ENCODE measurements at places on chromosomes 3 and 15. TPM values are rescaled to one million over a fixed set of nuclear protein-coding genes. Genes with fewer than 3 reads are reported as not detected.

- DNase-seq: no peak
- no peaks in the 10 kb centered on the region for H3K27me3 ChIP-seq
- no peak overlapping the region for H3K4me3 ChIP-seq
- H3K27ac ChIP-seq: no peak overlapping the region
- H3K4me1 ChIP-seq: peaks cover 6% of the 10 kb centered on the region
Measured at GRCh38 chr15:62895905-62896316, 146.6 kb upstream of the TPM1 start.

ANKRD63 gene
- total RNA-seq: not detected

- peaks cover 24% of the 10 kb centered on the region for H3K4me1 ChIP-seq
- no peaks in the 10 kb centered on the region for H3K36me3 ChIP-seq
- H3K27me3 ChIP-seq: no peaks in the 10 kb centered on the region
- no peak overlapping the region for H3K27ac ChIP-seq
- no peak for DNase-seq
Measured at GRCh38 chr15:64006642-64007041, 39.6 kb downstream of the DAPK2 start.

DNA sequence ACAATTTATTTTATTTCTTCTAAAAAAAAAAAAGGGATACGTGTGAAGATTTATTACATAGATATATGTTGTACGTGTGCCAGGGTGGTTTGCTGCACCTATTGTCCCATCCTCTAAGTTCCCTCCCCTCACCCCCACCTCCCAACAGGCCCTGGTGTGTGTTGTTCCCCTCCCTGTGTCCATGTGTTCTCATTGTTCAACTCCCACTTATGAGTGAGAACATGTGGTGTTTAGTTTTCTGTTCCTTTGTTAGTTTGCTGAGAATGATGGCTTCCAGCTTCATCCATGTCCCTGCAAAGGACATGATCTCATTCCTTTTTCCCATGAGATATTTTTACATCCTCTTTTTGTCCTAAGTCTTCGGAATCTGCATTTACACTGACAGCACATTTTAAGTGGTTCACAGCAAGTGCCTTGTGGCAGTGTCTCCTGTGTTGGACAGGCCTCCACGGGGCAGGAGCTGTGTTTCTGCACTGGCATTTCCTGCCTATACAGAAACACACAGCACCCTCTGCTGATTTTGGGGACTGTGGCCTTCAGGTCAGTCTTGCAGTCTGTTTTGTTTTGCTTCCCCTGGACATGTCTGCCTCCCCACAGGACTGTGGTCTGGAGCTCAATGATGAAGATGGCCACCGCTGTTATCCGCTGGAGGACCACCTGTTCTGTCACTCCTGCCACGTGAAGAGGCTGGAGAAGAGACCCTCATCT lies 12.7 kb upstream of the SACM1L start:
- H3K27me3 ChIP-seq: no peaks in the 10 kb centered on the region
- H3K27ac ChIP-seq: peak overlapping the region; percentile 91
- peaks cover 24% of the 10 kb centered on the region for H3K4me1 ChIP-seq
- no peak overlapping the region for H3K4me3 ChIP-seq

DNA sequence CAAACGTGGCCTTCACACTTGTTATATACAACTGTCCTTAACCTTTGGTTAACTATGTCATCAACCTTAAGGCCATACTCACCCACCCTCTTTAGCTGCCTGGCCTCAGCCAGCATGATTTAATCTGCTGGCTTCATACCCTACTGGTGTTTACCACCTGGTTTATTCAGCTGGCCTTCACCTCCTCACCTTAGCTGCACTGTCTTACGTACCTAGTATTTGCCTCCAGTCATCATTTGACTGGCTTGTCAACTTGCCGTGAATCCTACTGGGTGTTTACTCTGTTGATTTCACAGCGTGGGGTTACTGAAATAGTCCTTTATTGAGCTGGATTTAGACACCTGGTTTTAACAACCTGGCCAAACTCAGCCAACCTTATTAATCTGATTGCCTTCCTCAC lies 102.8 kb downstream of the IL12A start:
- H3K27ac ChIP-seq: no peak overlapping the region
- no peaks in the 10 kb centered on the region for H3K4me1 ChIP-seq
- no peak overlapping the region for H3K4me3 ChIP-seq
- H3K27me3 ChIP-seq: no peaks in the 10 kb centered on the region

GRCh38 chr3:42130329-42131070 lies 39.3 kb downstream of the TRAK1 start:
- H3K4me1 ChIP-seq: no peaks in the 10 kb centered on the region
- H3K27ac ChIP-seq: no peak overlapping the region
- H3K4me3 ChIP-seq: no peak overlapping the region
- DNase-seq: no peak

DNA sequence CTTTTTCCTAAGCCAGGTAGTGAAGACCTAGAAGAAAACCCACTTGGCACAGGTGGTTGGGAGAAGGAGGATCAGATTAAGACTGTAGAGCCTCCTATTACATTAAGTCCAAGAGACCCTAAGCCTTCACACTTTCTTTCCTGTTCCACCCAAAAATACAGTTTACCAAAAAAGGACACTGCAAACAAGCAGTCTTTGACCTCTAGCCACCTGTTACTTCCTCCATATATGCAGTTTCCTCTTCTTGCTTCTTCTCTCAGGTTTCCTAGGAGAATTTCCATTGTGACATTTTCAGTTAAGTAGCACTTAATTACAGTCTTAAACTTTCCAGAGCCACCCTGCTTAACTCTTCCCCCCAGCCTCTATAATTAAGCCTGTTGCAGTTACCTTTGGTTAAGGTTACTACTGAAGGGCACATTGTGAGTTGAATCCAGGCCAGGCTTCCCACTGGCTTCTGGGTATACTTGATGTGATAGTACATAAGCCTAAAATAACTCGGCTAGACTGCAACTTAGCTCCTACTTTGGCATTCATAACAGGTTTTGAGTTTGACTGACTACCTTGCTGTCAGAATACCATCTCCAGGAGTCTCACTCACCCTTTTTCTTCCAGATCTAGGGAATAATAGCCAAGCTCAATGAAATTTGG lies 114.2 kb upstream of the UMPS start:
- H3K36me3 ChIP-seq: no peaks in the 10 kb centered on the region
- DNase-seq: no peak
- no peaks in the 10 kb centered on the region for H3K27me3 ChIP-seq

GRCh38 chr3:139521816-139522215 lies 17.7 kb downstream of the RBP1 start:
- H3K36me3 ChIP-seq: no peaks in the 10 kb centered on the region
- no peaks in the 10 kb centered on the region for H3K27me3 ChIP-seq
- no peaks in the 10 kb centered on the region for H3K4me1 ChIP-seq
- H3K27ac ChIP-seq: no peak overlapping the region
- no peak for DNase-seq

DNA sequence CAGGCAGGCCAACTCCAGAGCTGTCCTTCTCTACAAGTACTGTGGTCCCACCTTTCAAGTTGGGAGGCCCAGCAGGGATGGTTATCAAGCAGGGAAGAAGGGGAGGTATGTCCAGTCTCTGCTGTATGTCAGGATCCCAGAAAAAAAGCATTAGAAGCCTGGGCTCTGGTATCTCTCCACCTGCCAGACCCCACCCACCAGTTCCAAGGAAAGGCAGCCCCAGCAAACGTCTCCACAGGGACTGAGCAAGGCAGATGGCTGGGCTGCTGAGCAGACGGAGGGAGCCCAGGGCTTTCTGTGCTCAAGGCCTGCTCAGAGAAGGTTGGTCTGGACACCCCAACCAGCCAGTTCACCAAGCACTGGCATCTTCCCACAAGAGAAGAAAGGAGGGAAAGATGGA lies 287.8 kb downstream of the XXYLT1 start:
- no peak for DNase-seq
- H3K27ac ChIP-seq: no peak overlapping the region

DNA sequence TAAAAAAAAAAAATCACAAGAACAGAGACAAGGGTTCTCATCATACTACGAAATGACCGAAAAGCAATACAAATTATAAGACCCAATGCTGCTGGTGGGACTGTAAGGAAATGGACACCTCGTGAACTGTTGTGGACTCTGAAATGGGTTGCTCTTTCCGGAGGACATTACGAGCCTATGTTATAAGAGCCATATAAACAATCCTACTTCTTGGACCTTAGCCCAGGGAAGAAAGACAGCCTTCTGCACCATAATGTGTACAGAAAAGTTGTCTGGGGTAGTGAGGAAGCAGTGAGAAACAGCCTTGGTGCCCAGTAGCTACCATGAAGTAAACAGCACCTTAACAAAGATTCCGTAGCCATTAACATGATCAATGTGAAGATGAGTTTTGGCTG lies 2.7 kb downstream of the SLC22A14 start:
- H3K27me3 ChIP-seq: no peaks in the 10 kb centered on the region
- H3K4me1 ChIP-seq: no peaks in the 10 kb centered on the region
- H3K4me3 ChIP-seq: no peak overlapping the region
- no peaks in the 10 kb centered on the region for H3K36me3 ChIP-seq
- H3K27ac ChIP-seq: no peak overlapping the region

DNA sequence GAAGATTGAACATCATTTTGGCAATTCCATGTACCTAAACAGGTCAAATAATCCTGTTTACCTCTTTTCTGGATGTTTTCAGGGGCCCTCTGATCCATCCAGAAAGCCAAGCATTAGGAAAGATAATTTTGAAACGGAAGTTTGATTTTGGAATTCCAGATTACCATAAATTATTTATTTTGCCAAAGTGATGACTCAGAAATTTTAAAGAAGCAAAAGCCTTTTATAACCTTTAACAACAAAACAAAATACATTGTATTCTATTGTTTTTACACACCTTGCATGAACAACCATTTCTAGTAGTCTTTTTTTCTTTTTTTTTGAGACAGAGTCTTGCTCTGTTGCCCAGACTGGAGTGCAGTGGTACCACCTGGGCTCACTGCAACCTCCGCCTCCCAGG lies 32.0 kb upstream of the INO80 start:
- no peaks in the 10 kb centered on the region for H3K4me1 ChIP-seq
- no peaks in the 10 kb centered on the region for H3K27me3 ChIP-seq
- no peak for DNase-seq
- H3K27ac ChIP-seq: no peak overlapping the region

DNA sequence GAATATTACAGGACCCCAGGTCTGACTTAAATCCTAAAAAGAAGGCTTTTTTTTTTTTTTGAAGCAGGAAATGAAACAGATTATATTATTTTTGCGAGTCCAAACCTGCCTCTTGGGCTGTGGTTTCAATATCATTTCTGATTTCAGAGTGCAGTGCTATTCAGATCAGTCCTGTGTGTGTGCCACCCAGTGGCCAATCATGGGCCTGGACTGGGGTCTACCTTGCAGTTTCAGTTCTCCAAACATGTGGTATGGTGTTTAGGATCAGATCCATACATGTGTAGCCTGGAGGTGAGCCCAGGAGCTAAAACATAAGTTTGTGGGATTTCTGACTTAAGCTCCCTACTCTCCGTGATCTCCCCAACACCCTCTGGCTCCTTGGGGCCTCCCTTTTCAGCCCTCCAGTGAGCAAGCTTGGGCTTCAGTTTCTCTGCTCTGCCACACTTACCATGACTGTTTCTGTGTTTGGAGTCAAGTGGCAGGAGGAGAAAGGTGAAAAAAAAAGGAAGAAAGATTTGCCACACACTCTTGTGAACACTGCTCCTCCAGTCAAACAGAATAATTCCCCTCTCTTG lies 12.1 kb upstream of the THSD4 start:
- no peaks in the 10 kb centered on the region for H3K27me3 ChIP-seq
- no peak overlapping the region for H3K27ac ChIP-seq
- H3K4me3 ChIP-seq: no peak overlapping the region
- DNase-seq: no peak

DNA sequence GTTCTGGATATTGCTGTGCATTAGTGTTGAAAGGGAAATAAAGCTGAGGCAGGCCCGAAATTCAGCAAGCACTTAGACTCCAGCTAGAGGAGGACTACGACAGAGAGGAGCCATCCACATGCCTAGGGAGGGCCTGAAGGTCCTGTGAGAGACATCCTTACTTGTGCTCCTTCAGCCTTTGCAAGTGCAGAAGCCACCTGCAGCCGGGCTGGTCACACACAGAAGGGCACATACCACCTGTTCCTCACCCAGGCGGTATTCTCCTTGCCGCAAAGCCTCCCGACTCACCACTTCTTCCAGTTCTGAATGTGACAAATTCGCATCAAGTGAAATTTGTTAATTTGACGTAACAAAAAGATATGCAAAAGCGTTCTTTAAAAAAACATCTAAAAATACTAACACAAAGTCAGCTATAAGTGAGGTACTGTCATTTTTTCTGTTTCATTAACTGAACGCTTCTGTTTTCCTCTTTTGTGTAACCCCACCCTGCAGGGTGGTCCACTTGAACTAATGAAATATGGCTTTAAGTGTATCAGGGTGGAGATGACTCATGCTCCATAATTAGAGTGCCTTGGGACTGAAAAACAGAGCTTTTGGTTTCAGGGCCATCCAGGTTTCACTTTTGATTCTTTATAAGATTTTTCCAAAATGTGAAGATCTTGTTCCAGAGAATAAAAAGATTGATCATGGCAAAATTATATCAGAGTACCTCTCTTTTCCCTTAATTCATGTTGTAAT lies 467.9 kb upstream of the ATP11B start:
- no peaks in the 10 kb centered on the region for H3K27me3 ChIP-seq
- H3K27ac ChIP-seq: no peak overlapping the region
- H3K36me3 ChIP-seq: no peaks in the 10 kb centered on the region
